ENCODE measurements at places on chromosomes 6 and 20.

DNA sequence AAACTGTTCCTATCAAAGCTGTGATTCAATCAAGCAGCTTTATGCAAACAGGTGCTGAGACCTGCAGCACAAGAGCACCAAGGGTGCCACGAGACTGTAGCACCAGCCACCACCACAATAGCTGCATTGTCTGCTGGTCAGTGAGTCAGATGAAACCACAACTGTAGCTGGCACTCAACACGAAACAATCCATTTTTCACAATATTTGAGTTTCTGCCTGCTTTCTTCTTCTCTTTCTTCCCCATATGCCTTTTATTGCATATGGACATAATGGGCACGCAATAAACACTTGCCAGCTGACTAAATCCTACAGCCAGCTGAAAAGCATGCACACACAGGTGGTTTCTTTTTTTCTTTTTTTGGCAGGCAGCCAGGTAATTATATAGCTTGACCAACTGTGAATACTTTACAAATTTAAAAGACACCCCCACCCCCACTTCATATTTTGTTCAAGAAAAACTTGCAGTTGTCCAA, 16.6 kb downstream of the SLC2A12 start:
- no peak for DNase-seq

DNA sequence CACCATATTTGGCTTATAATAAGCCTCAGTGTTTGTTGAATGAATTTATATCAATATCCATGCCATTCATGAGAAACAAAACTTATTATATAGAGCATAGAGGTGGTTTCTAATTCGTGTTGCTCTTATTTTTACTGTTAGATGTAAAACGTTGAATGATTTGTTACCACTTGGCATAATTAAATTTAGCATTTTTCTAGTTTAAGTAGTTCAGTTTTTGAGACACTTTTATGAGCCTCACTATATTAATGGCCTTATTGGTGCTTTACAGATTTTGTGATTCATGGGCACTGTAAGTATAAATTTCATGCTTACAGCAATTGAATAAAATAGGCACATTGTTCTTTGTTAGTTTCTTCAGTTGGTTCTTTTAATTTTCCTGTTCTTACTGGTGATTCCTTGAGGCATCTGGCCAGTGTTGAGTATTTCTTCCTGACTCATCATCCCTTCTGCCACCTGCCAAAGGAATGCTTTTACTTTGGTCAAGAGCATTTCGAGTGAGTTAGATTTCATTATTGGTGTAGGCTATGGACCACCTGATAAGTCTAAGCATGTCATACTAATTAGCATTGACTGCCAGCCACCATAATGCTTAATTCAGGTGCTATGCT, 34.8 kb downstream of the CDKAL1 start:
- DNase-seq = no peak

DNA sequence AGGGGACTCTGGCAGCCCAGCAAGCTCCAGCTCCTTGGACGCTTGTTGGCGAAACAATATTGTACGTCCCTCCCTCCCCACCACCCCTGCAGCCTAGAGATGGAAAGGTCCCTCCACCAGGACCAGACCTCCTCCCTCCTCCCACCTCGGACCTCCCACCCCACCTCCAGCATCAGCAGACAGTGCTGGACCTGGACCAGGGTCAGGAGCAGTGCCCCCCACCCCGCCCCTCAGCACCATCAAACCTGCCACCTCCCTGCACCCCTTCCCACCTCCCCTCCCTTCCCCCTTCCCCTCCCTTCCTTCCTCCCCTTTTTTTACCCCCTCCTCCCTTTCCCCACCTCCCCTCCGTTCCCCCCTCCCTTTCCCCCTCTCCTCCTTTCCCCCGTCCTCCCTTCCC, 98.4 kb downstream of the TAF4 start:
- no peak for DNase-seq

DNA sequence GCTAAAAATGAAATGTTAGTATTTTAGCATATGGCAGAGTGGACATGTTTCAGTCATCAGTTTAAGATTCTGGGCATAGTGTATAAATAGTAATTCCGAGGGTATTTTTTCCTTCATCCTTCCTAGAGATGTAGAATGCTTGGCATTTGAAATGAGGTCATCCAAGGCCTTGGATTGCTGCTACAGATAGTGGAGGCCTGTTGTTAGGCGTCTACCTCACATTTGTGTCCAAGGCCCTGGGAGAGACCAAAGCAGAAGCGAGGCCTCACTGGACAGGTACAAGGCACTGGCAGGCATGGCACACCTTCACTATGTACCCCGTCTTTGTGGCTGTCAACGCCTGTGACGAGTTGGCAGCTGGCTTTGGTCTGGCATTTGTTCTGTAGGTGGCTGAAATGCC, 58.0 kb downstream of the DTD1 start:
- DNase-seq = no peak

GRCh38 chr6:142376115-142376514, 74.3 kb downstream of the ADGRG6 start:
- no peak for DNase-seq

GRCh38 chr6:157873735-157874344, 50.8 kb downstream of the SNX9 start:
- no peak for DNase-seq

DNA sequence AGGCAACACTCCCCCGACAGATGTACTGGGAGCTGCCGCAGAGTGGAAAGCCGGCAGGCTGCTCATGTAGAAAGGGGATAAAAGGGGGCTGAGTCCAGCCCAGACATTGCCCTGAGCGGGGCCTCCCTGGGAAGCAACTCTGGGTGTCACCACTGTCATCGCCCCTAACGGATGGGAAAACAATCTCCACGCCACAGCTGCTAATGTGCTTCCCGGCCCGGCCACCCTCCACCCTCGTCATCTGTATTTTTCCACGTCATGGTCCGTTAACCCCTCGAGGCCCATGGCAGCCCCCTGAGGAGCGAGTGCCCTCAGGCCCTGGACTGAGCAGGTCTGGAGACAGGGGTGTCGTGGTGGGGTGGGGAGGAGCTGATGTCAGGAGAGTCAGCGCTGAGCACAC, 227.4 kb downstream of the DLL1 start:
- no peak for DNase-seq

GRCh38 chr6:41428996-41429421, 93.6 kb downstream of the NCR2 start:
- DNase-seq = no peak

DNA sequence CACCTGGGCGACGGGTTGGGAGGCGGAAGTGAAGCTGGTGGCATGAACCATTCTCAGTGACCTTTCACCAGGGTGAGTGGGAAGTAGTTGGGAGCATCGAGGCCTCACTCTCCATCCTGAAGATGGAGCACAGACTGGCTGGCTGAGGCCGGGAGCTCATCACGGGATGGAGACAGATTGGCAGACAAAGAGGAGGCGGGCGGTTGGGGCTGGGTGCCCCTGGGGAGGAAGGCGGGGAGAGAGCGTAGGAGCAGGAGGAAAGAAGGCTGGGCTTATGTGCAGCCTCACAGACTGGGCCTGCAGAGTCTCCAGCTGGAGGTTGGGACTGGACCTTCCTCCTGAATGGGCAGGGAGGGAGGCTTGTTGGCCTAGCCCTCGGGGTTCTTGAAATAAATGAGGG, 44.2 kb upstream of the SCRT2 start:
- no peak for DNase-seq

DNA sequence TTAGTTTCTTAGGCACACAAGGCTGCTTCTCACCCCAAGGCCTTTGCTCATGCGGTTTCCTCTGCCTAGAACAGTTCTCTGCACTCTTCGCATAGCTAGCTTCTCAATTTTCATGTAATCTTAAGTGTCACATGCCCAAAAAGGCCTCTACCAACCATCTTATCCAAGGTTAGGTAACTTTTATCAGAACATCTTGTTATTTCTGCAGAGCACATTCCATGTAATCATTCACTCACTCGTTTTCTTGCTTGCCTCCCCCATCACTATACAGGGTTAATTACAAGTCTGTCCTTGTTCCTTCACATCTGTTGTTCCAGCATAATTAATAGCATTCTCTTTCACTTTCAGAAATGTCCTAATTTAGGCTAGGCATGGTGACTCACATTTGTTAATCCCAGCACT, 53.8 kb downstream of the NCOA6 start:
- DNase-seq = no peak

DNA sequence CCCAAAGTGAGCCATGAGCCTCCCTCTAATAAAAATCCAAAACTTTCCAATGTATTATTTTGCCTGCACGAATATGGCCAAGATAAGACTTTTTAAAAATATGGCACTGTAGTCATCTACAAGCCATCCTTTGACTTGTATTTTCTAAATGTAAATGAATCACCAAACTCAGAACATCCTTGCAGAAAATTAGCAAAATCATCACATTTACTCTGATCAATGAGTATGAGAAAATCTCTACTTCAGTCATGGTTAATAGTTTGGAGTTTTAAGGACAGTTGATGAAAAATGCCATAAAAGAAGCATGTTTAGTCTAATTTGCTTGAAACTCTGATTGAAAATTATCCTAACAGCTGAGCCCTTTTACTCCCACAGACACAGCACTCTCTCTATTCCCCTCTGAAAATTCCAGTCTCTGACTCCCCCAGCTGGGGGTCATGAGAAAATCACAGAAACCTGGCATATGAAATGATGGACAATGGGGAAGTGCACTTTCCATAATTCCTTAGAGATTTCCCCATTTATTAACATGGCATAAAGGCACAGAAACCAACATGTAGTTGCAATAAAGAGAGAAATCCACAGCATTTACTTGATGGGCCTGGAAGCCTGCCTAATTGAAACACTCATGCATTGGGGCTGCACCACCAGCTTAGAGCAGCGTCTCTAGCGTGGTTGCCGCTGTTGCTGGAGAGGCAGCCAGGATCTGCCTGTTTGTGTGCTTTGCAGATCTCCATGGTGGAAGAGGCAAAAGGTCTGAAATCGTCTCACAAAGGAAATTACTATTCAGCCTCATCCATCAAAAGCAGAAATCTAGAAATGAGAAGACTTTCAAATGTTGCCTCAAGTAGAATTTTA, 214.0 kb downstream of the WDR27 start:
- DNase-seq = no peak

DNA sequence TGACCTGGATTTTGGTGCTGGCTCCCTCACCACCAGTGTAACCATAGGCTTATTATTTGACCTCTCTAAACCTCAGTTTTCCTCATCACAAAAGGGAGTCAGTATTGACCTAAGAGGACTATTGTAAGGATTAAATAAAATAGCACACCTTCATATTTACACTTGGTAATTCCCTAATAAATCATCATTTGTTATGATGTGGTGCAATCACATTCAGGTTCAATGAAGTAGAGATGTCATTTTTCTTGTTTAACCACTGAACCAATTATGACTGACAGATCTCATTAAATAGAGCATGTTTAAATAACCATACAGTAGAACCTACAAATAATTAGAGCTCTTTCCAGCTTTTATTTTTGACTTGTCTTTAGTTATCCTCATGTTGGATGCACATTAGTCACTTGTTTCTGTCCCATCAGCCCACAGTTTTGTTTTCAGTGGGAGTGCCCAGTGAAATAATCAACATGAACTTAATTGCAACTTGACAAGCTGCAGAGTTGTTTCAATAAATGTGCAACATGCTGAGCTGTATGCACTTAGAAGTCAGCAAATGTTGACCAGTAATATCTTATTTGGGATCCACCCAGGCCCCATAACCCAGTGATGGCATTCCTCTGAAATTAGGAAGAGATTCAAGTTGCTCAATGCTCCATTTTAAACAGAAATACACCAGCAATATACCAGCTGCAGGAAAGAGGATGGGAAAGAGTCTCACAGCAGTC, 451.7 kb upstream of the MARCKS start:
- no peak for DNase-seq

DNA sequence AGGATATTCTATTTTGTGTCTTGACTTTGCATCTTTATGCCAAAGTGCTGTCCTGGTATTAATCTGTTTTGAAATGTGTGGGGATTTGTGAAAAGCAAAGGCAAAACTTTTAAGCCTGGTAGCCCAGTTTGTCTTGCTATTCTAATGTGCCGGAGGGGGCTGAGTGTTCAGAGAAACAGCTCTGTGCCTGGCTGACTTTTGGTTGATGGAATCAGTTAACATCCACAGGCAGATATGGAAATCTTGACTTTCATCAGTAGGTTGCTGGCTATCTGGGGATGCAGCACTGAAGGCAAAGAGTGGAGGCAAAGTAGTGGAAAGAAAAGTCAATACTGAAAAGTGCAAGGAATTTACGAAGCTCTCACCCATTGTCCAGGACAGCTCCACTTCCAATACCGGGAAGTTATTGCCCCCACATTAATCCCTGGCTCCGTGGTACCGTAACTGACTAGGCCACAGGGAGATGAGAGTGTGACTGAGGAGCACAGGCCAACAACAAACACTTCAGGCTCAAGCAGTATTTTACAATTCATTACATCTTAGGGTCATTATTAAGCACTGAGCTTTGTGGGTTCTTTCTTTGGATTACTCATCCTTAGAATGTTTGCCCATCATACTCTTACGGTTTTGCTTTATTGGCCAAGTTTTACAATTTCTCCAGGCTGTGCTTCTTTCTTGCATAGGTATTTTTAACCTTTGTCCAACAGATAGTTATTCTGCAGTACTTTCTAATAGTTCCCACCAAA, 164.6 kb downstream of the MTFR2 start:
- DNase-seq = no peak

DNA sequence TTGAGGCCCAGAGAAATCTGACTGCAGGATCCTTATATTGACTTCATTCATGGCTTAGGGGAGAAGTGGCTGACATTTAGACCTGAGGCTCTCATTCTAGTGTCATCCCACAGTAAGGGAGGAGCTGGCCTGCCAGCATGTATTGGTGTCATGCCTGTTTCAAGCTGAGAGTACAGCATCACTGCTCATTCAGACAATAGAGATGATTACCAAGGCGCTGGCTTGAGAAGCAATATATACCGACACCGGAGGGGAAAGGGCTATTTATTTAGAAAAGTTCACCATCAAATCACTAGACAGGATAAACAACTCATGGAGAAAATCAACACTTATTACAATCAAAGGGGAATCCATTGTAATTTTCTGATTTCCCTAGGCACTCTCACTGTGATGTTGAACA, 84.4 kb upstream of the HDAC2 start:
- no peak for DNase-seq

- DNase-seq = no peak
These were observed 87.4 kb upstream of the SHLD1 start for GRCh38 chr20:5662769-5663168.

- no peak for DNase-seq
These were observed 39.5 kb downstream of the ELOVL5 start for GRCh38 chr6:53309059-53309900.

- DNase-seq = no peak
These were observed 123.3 kb upstream of the SLC2A12 start for GRCh38 chr6:134175532-134176263.

DNA sequence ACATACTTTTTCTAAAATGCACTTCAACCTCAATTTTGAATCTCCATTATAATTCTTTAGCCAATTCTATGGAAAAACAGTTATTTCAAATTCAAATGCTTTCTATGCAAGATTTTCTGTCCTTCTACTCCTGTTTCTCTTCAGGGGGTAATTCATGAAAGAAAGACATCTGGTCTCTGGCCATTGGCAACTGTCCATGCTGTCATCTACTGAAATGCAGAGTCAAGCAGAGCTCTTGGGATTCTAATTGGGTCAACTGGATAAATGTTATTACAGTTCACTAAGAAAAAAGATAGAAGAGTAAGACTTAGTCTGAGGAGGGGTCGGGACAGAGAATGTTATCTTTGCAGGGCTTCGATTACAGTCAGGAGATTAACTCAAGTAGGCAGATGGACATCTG, 22.0 kb upstream of the BMP5 start:
- no peak for DNase-seq

- DNase-seq = no peak
These were observed 104.7 kb downstream of the JARID2 start for GRCh38 chr6:15350386-15351083.

Data from SIG-M5 (cell line).